ENCODE measurements at places on chromosomes 4 and X.

- no peak for DNase-seq
These were observed 5.3 kb downstream of the HCFC1 start for GRCh38 chrX:153966283-153966688.

DNA sequence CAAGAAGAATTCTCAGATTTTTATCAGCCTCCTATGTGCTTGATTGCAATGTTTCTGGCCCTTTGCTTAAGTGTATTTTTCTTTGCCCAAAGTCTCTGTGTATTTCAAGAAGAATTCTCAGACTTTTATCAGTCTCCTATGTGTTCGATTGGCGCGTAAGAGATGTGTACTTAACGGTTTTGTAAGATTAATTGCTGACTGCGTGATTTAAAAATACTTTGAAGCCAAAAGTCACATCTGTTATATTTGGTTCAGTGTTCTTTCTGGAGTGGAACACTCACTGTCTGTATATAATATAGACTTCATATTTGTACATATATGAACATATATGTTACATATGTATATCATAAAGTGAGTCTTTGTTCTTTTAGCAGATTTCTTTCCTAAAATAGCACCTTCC is 11.4 kb downstream of the SCML1 start:
- DNase-seq = no peak

DNA sequence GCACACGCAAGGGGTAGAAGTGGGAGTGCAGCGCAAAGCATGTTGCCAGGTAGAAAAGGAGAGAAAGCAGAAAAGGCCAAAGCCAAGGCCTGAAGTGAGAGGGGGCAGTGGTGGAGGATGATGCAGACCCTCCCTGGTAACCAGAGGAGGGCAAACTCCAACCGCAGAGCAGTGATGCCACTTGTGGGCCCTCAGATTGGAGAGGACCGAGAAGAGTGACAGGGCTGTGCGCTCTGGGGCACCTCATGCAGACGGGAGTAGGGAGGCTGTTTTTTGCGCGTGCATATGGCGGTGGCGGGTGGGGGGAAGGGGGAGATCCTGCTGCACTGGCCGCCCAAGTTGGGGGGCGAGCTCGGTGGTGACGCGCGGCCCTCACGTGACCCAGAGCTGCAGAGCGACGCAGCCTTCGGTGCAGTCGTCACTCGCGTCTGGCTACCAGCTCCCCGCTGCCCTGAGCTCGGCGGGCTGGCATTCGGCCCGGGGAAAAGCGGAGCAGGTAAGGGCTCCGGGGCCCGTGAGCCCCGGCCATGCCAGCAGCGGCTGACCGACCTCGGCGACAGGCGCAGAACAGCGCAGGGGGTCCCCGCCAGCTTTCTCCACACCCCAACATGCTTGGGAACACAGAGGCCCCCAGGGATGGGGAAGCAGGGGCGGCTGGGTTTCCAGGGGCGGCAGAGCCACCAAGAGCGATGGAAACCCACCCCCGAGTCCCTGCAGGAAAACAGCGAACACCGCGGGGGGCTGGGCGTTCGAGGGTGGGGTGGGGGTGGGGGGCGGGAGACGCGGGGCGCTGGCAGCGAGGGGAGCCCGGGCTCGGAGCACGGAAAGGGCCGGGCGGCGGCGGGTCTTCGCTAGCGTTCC is at the start of gene BEX3:
TSS of gene BEX3 (plus strand) at position 421 of the 861 bp plus-strand sequence. CDS start 984 bp downstream, outside the sequence.
- peak; percentile 17 for DNase-seq

DNA sequence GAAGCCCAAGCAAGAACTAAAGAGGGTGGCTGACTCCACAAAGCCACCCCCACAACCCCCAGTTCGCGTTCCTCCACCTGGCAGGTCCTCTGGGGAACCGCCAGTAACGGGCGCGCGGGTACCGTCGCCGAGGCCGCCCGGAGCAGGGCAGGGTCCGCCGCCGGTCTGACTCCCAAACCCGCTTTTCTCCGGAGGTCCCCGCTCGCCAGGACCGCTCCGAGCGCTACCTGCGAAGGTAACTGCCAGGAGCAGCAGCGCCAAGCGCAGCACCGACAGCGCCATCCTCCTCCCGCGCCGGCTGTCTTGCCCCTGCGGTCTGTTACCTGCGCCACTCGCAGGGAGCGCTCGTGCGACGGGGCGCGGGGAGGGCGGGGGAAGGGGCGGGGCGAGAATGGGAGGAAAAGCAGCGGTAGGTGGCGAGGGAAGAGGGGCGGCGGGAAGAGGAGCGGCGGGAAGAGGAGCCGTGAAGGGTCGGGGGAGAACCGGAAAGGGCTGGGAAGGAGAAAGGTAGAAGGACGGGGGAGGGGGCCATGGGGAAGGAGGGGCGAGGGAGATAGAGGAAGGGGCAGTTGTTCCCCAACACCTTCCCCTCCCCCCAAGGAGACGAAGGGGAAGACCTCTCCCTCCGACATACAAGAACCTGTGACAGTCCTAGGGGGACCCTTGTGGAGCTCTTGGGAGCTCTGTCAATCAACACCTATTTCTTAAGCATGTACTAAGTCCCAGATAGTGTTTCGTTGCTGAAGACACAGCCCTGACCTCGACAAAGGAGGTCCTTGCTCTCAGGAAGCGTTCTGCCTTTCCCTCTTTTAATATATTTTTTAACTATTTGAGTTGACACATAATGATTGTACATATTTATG is at the start of gene SPINK2:
TSS of gene SPINK2 (minus strand) at position 321 of the 863 bp plus-strand sequence. CDS start at position 282, 39 bp downstream.
- DNase-seq = peak; percentile 73

GRCh38 chr4:94407846-94408245 is 43.9 kb upstream of the PDLIM5 start:
- no peak for DNase-seq

- DNase-seq = no peak
These were observed 24.4 kb downstream of the HELQ start for GRCh38 chr4:83431200-83431599.
